Smooth muscle cell of the umbilical artery (primary cell): ENCODE measurements at places on chromosomes 13 and 19. TPM values are rescaled to one million over a fixed set of nuclear protein-coding genes. Genes with fewer than 3 reads are reported as not detected.

PGLYRP2 gene
- not detected in 2 replicates for total RNA-seq

S1PR5 gene
- 5.4 and 7.4 TPM in 2 replicates for total RNA-seq

GSX1 gene
- not detected in 2 replicates for total RNA-seq

IRGC gene
- total RNA-seq = not detected in 2 replicates

SPTBN4 gene
- 0.30 and 0.97 TPM in 2 replicates for total RNA-seq

SMIM44 gene
- total RNA-seq = not detected in 2 replicates
